ENCODE measurements at places on chromosomes 3 and 15. TPM values are rescaled to one million over a fixed set of nuclear protein-coding genes. Genes with fewer than 3 reads are reported as not detected.

LTK gene
- 0.34 TPM for total RNA-seq

TRH gene
- not detected for total RNA-seq

GRCh38 chr3:46413951-46414350 is 6.9 kb downstream of the CCRL2 start:
- DNase-seq = no peak

GRCh38 chr3:158711886-158712285 is 20.4 kb downstream of the RARRES1 start:
- no peak for DNase-seq

DNA sequence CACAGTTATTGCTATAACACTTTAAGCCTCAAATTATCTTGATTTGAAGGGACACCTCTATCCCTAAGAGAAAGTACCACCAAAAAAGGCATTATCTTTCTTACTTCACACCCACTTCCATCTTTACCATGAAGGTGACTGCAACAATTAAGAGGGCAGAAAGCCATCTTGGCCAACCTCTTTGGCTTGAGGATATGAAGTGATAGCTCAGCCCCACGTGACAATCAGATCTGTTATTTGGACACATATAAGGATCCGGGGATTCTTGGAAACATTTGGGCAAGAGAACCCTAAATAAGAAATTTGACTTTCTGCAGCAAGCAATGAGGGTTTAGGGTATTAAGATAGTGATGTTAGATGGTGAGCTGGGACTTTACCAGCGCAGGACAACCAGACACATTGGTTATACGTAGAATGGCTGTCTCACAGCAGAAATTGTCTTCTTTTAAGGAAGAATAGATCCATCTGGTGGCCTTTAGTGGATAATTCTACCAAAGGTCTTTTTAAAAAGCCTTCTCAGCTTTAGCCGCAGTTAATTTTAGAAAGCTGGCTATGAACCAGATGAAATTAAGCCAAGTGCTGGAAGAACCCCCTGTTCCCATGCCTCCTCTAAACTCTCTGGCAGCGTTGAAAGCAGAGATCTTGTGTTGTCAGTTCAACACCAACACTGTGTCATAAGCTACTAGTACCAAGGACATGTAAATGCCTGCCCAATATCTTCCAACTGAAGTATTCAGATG is 12.3 kb downstream of the HCLS1 start:
- no peak for DNase-seq

GRCh38 chr3:53420831-53421230 is 73.5 kb upstream of the DCP1A start:
- DNase-seq = no peak
